Stimulated activated CD8-positive, alpha-beta memory T cell treated with anti-CD3 and anti-CD28 coated beads, Interleukin-7, amount 100 ng/mL, for 48 hours (primary cell): ENCODE measurements at places on chromosomes 12 and 14.

DNA sequence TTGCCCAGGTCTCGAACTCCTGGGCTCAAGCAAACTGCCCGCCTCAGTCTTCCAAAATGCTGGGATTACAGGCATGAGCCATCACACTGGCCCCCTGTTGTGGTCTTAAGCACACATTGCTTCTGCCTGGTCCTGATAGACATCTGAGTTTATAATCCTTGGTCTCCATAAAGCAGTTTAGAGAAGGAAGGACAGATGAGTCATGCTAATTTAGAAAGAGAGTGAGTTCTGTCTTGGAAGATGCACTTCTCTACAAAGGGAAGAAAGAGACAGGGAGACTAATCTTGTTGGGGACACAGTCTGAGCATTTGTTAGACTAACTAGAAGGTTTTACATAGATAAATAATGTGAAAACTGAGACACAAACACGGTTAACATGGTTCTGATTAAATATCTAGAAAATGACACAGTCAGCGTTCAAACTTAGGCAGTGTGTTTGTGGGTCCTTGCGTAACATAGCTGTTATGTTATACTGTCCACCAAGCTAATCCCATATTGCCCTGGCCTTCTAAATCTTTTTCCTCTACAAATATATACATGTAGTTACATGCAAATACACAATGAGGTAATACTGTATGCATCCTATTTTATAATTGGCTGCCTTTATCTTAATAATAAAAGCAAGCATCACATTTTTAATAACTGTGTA, 31.0 kb downstream of the SAMD4A start:
- no peak for DNase-seq

DNA sequence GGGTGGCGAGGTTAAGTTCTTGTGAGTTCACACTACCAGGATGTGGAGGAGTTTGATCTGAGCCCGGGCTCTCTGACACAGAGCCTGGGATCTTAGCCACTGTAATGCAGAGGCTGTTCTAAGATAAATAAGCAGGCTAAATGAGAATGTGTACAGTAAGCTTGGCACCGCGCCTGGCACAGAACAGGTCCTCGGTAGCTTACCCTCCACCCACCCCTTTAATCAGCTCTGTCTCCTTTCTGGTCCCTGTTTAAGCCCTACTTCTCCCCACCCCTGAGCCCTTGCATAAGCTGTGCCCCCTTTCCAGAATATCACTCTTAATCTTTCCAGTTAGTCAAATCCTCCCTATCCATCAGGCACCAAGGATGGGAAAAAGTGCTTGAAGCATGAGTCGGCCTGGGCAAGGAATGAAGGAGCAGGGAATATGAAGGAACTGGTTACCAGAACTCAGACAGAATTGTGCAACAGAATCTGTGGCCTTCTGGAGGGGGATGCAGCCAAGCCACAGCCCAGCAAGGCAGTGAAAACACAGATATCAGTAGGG, 32.8 kb upstream of the CMKLR1 start:
- no peak for DNase-seq

DNA sequence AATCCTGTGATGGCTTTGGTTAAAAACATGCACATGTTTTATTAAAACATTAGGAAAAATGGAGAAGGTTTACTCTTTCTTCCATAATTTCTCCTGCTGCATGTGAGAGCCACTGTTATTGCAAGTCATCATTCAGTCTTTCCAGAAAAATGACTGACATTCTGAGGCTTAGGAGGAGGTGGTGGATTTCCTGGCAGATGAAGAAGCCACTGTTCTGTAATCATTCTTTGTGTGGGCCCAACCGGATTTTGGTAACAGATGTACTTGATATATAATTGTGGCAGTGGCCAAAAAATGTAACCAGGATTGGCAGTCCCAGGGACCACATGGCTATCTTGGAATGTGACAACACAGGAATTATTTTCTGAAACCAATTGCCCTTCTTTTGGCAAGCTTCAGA, 120.2 kb downstream of the DAAM1 start:
- no peak for DNase-seq

GRCh38 chr12:2753536-2753935, 41.2 kb upstream of the FKBP4 start:
- no peak for DNase-seq

- no peak for DNase-seq
These were observed 111.1 kb upstream of the RAP1B start for GRCh38 chr12:68499616-68500015.

GRCh38 chr14:35365130-35366055, 39.2 kb downstream of the NFKBIA start:
- DNase-seq, result peak; percentile 87

GRCh38 chr12:6688543-6688998, 604 bp downstream of the ZNF384 start:
- no peak for DNase-seq

- DNase-seq, result no peak
These were observed 76.0 kb upstream of the HSPB8 start for GRCh38 chr12:119102714-119103113.

DNA sequence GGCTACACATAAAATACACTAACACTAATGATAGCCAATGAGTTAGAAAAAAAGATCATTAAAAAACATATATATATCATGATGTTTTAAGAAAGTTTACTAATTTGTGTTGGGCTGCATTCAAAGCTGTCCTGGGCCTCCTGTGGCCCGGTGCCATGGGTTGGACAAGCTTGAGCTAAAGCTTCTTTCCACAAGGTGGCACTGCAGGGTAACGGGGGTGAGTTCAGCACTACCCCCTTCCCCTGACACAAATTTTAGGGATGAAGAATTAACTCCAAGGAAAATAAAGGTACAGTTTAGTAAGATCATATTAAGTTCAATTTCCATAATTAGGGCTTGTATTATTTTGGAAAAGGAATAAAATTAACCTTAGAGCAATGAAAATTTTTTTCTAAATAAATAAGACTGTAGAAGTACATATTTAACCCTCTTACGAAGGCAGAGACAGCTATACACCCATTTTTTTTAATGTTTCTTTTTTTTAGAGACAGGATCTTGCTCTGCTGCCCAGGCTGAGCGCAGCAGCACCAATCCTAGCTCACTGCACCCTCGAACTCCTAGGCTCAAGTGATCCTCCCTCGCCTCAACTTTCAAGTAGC, 38.9 kb downstream of the PPP1R13B start:
- DNase-seq, result peak; percentile 26

DNA sequence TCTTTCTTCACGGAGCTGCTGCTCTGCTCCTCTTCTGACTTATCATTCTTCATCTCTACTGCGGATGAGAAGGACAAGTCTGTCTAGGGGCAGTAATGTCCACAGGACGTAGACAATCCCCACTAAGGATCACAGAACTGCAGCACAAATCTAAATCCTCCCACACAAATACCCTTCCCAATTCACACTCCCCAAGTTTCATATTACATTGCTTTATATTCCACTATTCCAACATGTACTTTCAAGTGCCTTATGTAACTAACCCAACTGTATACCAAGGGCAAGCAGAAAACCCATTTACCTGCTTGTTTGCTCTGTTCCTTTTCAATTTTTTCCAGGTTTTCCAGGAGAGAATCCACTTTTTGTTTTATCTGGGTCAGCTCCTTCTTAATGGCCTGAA, 55.6 kb upstream of the OR5AU1 start:
- DNase-seq, result no peak

DNA sequence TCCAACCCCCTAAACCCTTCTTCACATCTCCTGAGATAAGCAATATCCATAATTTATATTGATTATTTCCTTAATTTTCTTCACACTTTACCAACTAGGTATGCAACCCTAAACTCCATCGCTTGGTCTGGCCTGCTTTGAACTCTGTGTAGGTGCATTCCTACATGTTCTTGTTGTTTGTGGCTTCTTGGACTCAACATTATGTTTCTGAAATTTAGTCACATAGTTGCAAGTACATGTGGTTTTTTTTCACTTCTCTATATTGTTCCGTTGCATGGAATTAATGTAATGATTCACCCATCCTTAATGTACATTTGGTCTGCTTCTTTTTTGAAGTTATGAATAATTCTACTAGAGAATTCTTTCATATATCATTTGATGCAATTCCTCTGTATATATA, 1.6 kb upstream of the TAS2R30 start:
- DNase-seq, result no peak

DNA sequence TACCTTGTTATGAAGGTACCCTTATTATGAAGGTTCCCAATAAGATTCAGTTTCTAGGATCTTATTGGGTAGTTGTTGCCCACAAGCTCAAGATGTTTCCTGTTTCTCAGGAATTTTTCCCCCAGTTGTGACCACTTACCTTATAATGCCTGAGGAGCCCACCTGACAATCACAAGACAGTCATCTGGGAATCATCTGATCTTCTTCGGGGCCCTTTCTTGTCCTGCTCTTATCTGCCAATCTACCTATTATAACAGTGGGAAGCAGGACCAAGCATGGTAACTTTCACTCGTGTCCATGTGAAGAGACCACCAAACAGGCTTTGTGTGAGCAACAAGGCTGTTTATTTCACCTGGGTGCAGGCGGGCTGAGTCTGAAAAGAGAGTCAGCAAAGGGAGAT, 825.5 kb downstream of the BCL11B start:
- DNase-seq, result no peak

DNA sequence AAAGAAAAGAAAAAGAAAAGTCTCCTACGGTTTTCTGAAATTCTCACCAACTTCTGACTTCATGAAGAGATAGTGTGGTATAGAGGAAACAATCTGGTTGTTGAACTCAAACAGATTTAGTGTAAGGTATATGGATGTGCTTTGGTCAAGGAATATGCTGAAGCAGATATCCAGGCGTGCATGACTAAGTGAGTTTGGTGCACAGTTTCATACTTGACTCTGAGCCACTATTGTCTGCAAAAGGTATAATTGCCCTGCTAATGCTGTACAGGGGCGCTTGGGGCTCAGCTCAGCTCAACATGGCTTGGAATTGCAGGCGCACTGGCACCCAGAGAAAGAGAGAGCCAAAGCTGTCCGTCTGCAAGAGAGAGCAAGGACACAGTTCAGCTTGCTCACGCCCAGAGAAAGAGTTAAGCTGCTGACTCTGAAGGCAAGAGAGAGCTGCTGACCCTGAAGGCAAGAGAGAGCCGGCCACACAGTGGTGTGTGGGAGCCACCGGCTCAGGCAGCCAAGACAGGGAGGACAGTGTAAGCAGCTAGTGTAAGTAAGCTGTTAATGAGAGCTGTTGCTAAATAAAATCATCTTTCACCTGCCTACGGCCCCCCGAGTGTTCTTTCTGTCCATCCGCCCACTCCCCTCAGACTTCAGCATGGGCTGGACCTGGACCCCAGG, 66.4 kb upstream of the SLC38A4 start:
- no peak for DNase-seq

DNA sequence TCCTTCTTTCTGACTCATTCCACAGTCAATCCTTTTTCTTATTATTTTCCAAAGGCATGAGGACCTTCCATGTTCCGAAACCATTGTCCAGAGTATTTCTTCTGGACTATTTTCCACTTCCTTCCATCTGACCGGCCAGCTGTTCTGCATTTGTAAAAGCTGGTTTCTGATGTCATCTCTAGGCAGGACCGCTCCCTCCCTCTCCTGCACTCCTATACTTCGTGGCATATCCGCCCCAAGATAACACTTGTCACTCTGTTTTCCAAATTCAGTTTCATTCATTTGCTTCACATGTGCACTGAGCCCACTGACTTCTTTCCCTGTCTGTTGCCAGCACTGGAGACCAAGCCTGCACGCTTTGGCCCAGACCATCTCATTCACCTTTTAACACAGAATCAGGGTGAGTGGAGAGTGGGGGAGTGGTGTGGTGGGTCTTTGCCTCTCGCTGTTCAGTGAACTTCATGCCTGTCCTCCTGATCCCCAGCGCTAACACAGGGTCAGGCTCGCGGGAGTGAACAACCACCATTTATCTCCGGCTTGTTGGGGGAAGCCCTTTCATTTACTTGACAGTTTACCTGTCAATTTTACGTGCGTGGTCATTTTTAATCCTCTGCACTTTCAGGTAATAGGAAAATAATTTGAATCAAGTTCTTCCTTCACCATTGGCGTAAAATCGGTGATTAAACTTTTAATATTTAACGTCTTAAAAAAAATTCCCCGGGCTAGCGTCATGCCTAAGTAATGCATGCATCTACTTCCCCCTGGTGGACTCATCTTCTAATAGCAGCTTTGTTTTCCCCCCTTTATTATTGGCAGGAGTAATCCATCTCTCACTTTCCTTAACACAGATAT, 52.5 kb downstream of the C12orf75 start:
- DNase-seq, result no peak

DNA sequence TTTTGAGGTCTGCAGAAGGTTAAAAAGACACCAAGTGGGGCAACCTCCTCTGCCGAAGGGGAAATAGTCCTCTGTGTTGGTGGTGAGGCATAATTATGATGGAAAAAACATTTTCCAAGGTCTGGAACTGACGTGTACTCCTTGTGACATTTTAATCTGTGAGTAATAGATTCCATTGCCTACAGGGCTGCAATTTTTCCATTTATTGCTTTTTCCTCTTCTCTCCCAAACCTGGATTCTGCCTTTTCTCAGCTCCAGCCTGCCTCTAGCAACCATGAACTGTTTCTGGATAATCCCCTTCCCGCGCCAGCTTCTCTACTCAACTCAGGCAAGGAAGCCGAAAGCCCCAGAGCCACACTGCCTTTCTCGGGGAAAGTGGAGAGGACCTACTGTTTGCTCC, 230.1 kb upstream of the PLXNC1 start:
- no peak for DNase-seq

DNA sequence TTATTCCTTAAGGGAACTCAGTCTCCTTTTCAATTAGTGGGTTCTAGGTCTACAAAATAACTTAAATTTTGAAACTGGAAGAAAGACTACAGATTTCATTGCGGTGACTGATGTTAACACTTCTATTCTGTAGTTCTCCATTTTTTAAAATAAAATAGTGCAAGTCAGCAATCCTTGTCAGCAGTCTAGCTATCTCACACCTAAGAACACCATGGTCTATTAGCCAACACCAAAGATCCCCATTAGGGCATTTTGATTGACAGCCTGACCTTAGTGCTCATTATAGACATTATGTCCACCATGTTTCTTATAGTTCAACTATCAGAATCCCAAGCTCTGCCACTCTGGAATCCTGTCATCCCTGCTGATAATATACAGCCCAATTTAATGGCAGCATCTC, 27.4 kb downstream of the GPR65 start:
- no peak for DNase-seq

- DNase-seq, result no peak
These were observed 364.9 kb upstream of the FLRT2 start for GRCh38 chr14:85165094-85165493.

DNA sequence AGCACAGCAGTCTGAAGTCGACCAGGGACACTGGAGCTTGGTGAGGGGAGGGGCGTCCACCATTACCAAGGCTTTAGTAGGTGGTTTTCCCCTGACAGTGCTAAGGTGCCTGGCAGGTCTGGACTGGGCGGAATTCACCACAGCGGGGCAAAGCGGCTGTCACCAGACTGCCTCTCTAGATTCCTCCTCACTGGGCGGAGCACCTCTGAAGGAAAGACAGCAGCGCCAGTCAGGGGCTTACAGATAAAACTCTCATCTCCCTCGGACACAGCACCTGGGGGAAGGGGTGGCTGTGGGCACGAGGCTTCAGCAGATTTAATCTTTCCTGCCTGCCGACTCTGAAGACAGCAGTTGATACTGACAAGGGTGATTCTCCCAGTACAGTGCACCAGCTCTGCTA, 39.1 kb downstream of the DDHD1 start:
- DNase-seq, result no peak
